ENCODE measurements at places on chromosomes 7 and 10.

DNA sequence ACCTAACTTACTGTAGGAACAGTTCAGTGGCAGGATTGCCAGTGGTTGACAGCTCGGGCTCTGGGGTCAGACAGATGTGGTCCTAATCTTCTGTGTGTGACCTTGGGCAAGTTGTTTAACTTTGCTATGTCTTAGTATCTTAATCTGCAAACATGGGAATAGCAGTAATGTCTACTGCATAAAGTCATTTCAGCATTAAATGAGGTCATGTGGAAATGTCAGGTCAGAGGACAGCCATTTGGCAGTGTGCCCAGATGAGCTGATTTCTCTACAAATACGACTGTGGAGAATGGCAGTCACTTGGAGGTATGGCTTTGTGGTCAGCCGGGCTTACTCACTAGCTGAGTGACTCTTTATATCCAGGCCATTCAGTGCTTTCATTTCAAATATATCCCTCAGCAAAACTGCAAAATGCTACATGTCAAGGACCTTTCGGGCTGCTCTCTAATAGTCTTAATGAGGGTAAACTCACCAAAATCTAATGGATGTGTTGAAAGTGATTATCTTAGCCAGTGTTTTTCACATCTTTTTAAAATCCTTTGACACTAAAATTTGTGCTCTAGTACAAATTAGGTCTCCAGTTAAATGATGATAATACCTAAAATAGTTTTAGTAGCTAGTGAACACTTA is 171.4 kb downstream of the ST7 start:
- H3K4me1 ChIP-seq: peaks cover 27% of the 10 kb centered on the region
- H3K36me3 ChIP-seq: no peaks in the 10 kb centered on the region
- H3K27ac ChIP-seq: peak overlapping the region; percentile 65
- H3K27me3 ChIP-seq: no peaks in the 10 kb centered on the region

DNA sequence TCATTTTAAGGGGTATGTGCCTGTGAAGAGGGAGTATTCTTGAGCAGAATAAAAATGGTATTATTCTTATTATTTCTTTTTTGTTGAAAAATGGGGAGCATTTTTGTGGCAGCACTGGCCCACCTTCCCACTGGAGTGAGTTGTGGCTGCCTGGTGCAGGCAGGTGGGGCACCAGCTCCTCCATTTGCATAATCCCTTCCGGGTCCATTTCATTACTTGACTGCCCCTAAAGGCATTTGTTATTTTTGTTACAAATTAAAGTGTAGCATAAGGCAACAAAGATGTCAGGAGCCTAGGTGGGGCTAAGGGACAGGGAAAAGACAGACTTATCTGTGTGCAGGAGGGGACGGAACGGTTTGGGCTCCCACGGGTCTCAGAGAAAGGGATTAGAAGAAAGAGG is 26.8 kb downstream of the GOLGA7B start:
- H3K27ac ChIP-seq: no peak overlapping the region
- no peaks in the 10 kb centered on the region for H3K27me3 ChIP-seq
- no peak overlapping the region for H3K4me3 ChIP-seq

DNA sequence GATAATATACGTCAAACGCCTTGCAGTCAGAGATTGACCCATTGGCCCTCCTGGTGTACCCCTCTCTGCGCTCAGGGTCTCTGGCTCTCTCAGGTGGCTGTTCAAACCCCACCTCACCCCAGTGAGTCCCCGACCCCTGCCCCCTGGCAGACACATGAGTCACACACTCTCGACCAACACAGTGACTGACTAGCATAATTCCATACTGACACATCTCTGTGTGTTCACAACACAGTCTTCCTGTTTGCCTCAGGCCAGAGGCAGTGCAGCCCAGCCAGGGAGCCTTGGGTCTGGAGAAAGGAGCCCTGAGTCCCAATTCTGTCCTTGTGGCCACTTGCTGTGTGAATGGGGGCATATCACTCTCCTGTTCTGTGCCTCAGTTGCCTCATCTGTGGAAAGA is 40.1 kb downstream of the PALD1 start:
- H3K27me3 ChIP-seq: no peaks in the 10 kb centered on the region
- DNase-seq: no peak
- H3K36me3 ChIP-seq: no peaks in the 10 kb centered on the region
- no peak overlapping the region for H3K4me3 ChIP-seq
- no peak overlapping the region for H3K27ac ChIP-seq

- H3K4me1 ChIP-seq: no peaks in the 10 kb centered on the region
- no peak overlapping the region for H3K27ac ChIP-seq
- H3K4me3 ChIP-seq: no peak overlapping the region
- H3K36me3 ChIP-seq: no peaks in the 10 kb centered on the region
- no peak for DNase-seq
Observed at GRCh38 chr10:9299966-9300365, 1245.5 kb downstream of the GATA3 start.

- peaks cover 16% of the 10 kb centered on the region for H3K4me1 ChIP-seq
- no peak for DNase-seq
- peak overlapping the region; percentile 8 for H3K27ac ChIP-seq
- H3K27me3 ChIP-seq: no peaks in the 10 kb centered on the region
Observed at GRCh38 chr10:92122941-92123450, 167.9 kb downstream of the CPEB3 start.

DNA sequence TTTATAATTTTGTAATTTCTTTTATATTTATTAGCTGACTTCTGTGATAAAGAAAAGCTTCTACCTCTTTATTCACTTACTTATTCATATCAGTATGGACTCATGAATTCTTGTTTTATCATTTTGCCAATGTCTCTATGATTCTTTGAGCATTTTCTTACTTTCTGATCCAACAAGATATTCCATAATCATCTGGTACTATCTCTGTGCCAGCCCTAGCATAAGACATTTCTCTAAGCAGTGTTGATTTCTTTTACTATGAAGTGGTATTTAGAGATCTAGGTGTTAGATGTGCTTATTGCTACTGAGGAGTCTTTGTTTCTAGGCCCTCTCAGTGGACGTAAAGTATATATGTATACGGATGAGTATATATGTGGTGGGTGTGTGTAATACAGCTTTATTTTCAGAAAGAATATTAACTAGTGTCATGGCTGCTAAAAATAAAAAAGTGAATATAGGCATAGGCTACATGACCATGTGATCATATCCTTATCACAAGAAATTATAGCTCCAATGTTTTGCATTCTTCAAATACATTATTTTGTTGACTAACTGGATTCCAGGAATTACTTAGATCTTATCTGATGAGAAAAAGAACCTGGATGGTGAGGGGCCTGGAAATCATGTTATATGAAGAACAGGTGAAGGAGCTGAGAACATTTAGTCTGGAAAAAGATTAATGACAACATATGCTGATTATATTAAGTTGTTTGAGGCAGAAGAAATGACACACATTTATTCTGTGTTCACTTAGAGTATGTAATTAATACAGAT is 13.1 kb downstream of the PHTF2 start:
- H3K27ac ChIP-seq: peak overlapping the region; percentile 72
- peaks cover 15% of the 10 kb centered on the region for H3K4me1 ChIP-seq
- H3K4me3 ChIP-seq: no peak overlapping the region
- H3K36me3 ChIP-seq: no peaks in the 10 kb centered on the region
- H3K27me3 ChIP-seq: no peaks in the 10 kb centered on the region

DNA sequence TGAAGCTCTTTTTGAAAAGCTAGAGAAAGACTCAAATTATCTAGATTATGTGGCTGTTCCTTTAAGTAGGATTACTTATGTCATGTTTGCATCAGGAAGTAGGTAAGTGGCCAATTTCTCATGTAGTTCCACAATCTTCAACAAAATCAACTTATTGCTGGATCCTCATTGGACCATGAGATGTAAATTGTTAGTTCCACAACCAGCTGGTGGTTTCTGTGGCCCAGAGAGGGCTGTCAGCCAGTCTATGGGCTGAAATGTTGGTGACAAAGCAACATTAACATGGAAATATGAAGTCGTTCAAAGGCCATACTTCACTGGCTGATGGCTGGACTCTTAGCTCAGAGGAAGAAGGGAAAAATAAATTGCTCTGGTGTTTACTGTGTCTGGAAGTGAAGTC is 157.9 kb downstream of the PLXDC2 start:
- no peaks in the 10 kb centered on the region for H3K4me1 ChIP-seq
- no peak overlapping the region for H3K27ac ChIP-seq
- H3K4me3 ChIP-seq: no peak overlapping the region
- H3K27me3 ChIP-seq: no peaks in the 10 kb centered on the region
- no peak for DNase-seq
- no peaks in the 10 kb centered on the region for H3K36me3 ChIP-seq

- H3K36me3 ChIP-seq: no peaks in the 10 kb centered on the region
- no peak overlapping the region for H3K27ac ChIP-seq
- H3K4me3 ChIP-seq: no peak overlapping the region
- no peaks in the 10 kb centered on the region for H3K4me1 ChIP-seq
- no peaks in the 10 kb centered on the region for H3K27me3 ChIP-seq
Observed at GRCh38 chr7:118502235-118502634, 277.7 kb downstream of the ANKRD7 start.

DNA sequence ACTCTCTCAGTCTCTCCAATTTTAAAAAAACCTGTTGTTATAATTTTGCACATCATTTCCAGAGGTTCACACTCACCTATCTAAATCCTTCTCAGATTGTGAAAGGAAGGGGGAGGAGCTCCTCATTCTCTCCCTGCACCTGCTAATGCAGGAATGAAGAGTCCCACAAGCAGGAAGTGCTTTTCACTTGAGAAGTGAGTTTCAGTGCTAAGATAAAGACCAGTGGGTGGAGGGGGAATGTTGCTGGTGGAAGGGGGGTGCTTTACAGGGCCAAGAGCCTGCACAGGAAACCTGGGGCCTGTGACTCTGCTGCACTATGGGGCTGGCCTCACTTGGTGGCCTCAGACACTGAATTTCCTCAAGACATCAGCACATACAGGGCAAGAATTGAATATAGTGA is 176.4 kb downstream of the PTPN20 start:
- H3K4me1 ChIP-seq: no peaks in the 10 kb centered on the region
- DNase-seq: no peak
- no peak overlapping the region for H3K27ac ChIP-seq
- no peaks in the 10 kb centered on the region for H3K36me3 ChIP-seq
- no peak overlapping the region for H3K4me3 ChIP-seq

GRCh38 chr7:99728615-99729014 is 6.4 kb downstream of the CYP3A7 start:
- no peak overlapping the region for H3K4me3 ChIP-seq
- H3K27ac ChIP-seq: no peak overlapping the region
- no peaks in the 10 kb centered on the region for H3K36me3 ChIP-seq
- H3K4me1 ChIP-seq: no peaks in the 10 kb centered on the region

- H3K4me1 ChIP-seq: no peaks in the 10 kb centered on the region
- H3K4me3 ChIP-seq: no peak overlapping the region
- peaks cover 50% of the 10 kb centered on the region for H3K36me3 ChIP-seq
- peak overlapping the region; percentile 23 for H3K27ac ChIP-seq
- no peak for DNase-seq
Observed at GRCh38 chr10:32905466-32905865, 52.6 kb downstream of the ITGB1 start.

DNA sequence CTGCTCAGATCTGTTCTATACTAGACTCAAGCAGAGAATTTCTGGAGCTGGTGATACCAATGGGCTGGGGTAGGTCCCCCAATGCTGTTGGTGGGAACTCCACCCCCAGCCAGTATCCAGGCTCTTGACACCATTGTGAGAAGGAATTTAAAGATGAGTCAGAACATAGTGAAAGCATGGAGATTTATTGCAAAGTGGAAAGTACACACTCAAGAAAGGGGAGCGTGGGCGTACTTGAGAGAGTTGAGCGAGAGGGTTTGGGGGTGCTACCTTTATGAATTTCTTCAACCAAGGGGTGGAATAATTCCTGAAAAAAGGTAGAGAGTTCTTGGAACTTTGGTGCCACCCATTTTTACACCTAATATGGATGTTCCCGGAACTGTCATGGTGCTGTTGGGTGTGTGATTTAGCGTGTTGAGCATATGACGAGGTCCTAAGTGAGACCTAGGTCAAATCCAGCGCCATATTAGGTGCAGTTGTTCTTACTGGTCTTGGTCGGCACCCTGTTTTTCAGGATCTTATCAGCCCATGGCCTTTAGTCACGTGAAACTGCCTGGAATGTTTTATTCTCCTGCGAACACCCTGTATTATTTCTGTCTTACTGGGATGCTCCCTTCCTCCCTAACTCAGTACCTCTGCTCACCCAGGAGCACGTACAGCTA is 122.0 kb upstream of the AHR start:
- no peaks in the 10 kb centered on the region for H3K36me3 ChIP-seq
- no peak overlapping the region for H3K4me3 ChIP-seq
- no peak for DNase-seq
- H3K27ac ChIP-seq: no peak overlapping the region

DNA sequence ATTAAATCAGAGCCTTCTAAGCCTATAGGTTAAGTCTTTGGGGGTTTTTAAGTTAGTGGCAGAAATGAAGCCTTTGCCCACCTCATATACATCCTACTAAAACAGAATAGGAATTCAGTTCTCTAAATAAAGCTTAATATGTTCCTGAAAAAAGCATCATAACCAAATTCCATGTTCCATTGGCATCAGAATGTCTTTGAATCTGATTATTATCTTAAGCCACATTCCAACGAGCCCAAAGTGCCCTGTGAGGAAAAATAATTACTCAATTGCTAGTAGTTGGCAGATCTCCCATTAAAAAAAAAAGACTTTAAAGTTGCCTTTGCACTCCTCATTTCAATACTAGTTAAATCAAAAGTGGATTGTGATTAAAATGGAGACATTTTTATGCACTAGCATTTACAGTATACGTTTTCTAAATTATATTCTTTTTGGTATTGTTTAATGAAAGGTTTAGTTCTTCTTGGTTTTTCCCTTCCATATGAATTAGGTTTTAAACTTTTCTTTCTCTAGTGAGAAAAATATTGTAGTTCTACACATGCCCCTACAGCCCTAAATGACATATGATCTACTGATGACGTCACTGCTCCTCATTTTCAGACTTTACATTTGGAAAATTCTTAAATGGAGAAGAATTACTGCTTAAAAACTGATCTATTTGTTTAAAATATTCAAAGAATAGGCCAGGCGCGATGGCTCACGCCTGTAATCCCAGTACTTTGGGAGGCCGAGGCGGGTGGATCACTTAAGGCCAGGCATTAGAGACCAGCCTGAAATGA is 54.3 kb upstream of the CABCOCO1 start:
- no peaks in the 10 kb centered on the region for H3K27me3 ChIP-seq
- H3K4me3 ChIP-seq: no peak overlapping the region
- no peak for DNase-seq
- no peak overlapping the region for H3K27ac ChIP-seq
- no peaks in the 10 kb centered on the region for H3K4me1 ChIP-seq

- DNase-seq: no peak
- H3K36me3 ChIP-seq: peaks cover 5% of the 10 kb centered on the region
- H3K4me3 ChIP-seq: peak within 1 kb of the TSS; percentile 98
- peaks cover 24% of the 10 kb centered on the region for H3K4me1 ChIP-seq
Observed at GRCh38 chr7:77537136-77537777, at the start of gene PTPN12. Gene PTPN12, plus strand, starts transcription at chr7:77537295. Its CDS starts 252 bp downstream, at chr7:77537547.
